ENCODE measurements at places on chromosomes 3 and 15.

DNA sequence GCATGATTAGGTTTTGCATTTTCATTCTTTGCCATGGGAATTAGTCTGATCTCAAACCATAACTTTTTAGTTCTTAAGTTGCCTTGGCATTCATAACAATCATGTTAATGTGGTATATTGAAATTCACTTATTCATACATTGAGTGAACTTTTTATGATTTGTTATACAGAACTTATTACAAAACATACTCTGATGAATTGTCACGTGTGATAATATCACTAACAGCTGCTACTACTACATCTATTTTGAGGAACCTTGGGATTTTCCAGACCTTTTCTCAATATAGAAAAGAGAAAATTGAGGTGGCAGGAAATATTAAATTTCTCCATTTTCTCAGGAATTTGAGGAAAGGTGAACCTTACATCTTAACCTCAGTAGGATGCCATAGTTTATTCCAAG is 9.2 kb downstream of the LXN start:
- DNase-seq, result no peak

DNA sequence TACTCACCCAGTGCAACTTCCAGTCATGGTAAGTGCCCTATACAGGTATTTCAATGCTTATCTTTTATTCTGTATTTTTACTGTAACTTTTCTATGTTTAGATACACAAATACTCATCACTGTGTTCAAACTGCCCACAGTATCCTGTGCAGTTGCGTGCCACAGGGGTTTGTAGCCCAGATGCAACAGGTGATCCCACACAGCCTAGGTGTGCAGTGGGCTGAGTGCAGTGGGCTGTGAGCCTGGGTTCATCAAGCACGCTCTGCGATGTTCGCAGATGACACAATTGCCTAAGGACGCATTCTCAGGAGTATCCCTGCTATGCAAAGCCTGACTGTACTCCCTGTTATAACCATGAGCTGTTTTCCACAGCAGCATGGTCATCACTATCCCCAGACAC is 36.2 kb upstream of the VGLL4 start:
- DNase-seq, result no peak

DNA sequence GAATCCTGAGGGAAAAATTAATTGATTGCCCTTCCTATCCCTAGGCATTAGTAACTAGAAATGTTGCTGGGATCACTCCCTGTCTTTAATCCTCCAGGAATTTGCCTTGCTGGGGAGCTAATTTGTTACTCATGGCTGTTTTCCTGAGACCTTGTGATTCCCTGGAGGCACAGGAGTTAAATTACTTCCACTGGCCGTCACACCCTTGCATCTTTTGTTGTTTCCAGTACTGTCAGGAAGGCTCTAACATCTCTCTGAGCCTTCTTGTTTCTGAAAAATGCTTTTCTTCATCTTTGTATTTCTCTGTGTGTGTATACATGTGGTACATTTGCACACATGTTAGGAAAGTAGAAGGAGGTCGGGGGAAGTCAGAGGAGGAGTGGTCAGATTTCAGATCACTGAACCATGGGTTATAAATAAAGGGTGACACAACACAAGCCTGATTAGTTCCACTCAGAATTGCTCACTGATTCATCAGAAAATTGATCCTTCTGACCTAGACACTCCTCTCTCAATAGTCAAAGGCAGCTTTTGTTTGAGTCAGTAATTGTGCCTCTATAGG is 23.5 kb upstream of the LRRFIP2 start:
- no peak for DNase-seq

- no peak for DNase-seq
These were observed 618.2 kb upstream of the ZNF717 start for GRCh38 chr3:76403556-76403955.

DNA sequence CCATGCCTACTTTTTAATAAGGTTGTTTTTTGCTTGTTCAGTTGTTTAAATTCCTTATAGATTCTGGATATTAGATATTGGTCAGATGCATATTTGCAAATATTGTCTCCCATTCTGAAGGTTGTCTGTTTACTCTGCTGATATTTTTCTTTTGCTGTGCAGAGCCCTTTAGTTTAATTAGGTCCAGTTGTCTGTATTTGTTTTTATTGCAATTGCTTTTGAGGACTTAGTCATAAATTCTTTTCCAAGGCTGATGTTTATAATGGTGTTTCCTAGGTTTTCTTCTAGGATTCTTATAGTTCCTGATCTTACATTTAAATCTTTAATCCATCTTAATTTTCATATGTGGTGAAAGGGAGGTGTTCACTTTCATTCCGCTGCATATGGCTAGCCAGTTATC is 77.4 kb downstream of the PTPRG start:
- no peak for DNase-seq

GRCh38 chr3:158104431-158104921 is 1.7 kb downstream of the SHOX2 start:
- DNase-seq, result no peak

GRCh38 chr3:46705022-46705530 is 3.9 kb downstream of the TMIE start:
- peak; percentile 66 for DNase-seq

GRCh38 chr3:50331364-50331907 is 3.4 kb upstream of the TUSC2 start:
- DNase-seq, result no peak

DNA sequence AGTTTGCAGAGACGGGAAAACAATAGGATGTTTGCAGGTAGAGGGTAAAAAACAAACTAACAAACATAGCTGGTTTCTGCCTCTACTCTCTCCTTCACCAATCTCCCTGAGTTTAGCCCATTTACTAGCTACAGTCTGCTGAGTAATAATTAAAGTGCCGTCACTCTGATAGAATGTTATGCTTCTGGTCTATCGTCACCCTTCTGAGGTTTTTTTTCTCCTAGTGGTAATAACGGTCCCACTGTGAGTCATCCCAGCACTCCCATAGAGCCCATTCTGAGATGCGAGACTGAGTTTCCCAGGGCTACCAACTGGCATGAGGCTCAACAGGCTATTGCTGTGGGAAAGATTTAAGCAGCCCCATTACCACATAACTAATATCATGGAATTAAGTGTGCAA is 56.4 kb downstream of the PLAAT1 start:
- no peak for DNase-seq
